ENCODE measurements at places on chromosomes 2 and 18.

DNA sequence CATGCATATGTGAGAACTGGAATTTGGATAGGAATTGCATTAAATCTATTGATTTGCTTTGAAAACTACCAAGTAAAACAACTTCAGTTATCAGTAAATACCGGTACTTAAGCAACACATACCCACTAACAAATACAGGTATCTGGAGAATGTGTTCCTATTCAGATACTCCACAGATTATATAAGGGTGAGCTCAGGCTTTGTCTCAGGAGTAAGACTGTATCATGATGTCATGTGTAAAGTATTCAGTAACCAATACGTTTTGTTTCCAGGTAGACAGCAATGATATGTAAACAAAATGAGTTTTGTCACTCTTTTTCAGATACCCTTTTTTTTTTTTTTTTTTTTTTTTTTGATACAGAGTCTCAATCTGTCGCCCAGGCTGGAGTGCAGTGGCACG is 74.8 kb downstream of the DSC3 start:
- no peak for DNase-seq

DNA sequence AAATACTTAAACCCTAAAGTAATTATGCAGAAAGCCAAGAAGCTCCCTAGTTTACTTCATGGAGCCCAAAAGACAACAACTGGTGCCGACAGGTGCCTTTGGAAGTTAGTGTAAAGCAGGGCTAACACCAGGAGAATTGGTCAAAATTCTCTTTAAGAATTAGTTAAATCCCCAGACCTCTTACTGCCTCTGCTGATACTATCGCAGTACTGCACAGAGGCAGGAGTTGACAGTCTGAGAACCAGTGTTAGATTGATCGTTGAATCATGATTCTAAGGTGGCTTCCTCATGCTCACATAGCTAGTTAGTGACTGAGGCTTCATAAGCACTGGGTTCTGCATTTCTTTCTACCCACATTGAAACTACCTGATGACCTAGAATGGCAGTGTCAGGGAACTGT is 445.0 kb downstream of the XIRP2 start:
- DNase-seq: no peak

- DNase-seq: no peak
Measured at GRCh38 chr18:24862201-24862816, 401.9 kb downstream of the HRH4 start.

DNA sequence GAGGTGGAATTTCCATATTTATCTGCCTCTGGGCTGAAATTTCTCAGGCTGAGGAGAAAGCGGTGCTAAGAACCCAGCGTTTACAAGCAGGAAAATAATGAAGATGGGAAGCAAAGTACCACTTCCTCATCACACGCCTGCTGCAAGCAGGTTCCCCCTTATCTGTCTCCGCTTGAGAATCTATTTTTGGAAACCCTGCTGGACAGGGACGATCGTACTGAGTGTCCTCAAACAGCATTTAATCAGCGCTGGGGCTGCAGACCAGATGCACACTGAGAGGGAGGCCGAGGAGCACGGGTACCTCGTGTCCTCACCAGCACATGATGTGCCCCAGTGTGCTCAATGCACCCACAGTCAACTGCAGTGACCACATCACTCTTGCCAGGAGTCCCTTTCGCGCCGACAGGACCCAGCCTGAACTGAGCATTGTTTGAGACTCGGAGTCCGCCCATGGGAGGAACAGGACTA is 160.4 kb downstream of the HDAC4 start:
- DNase-seq: peak; percentile 45

DNA sequence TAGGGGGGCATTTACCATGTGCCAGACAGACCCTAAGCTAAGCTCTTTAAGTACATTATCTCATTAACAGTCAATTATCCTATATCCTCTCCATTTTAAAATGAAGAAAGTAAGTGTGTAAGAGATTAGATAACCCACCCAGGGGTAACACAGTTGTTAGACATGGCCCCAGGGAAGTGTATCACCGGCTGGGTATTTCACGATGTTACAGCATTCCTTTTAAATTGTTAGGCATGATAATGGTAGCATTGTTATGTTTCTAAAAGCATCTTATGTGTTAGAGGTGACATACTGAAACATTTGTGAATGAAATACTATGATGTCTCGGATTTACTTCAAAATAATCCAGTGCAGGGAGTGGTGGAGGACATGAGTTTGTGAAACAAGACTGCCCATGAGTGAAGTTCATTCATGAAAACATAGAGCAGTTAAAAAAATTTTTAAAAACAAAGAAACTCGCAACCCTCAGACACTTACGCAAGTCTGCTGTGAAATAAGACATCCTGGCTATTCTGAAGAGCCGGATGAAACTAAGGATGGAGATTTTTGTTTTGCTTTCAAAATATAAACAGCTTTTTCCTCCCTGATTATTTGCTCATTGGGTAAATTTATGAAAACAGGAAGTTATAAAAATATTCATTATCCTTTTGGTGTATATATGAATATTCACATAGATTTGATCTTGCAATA is 54.9 kb downstream of the IL1RL2 start:
- no peak for DNase-seq

GRCh38 chr2:26764078-26764887 is at the start of gene SLC35F6:
Gene SLC35F6, plus strand, starts transcription at chr2:26764284. Its CDS starts 66 bp downstream, at chr2:26764350.
- DNase-seq: peak; percentile 82

GRCh38 chr2:28407131-28407975 is 14.7 kb downstream of the FOSL2 start:
- no peak for DNase-seq

GRCh38 chr2:163463411-163463810 is 272.4 kb downstream of the FIGN start:
- DNase-seq: no peak

DNA sequence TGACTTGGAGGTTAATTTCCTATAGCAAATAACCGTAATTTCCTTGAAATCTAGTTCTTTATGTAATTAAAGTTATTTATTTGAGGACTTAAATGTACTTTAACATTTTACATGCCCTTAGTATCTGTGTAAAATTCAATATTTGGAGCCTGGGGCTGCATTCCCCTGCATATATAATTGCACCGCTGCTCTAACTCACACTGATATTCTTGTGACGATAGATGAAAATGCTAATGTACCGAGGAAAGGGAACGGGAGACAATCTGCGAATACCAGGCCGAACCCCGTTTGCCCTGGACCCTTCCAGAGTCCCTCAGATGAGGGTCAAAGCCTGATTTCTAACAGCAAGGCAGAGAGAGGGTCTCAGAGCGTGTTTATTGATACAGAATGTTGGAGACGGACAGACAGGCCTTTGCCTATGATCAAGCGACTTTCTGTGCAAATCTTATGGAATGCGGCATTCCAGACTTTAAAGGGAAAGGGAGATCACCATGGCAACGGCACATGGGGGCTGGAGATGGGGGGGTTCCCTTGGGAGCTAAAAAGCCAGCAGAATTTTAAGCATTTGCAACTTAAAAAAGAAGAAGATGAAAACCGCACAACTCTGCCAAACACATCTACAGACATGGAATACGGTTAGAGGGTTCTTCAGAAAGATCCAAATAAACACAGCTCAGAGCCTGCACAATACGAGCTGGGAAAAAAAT is 57.6 kb upstream of the TWIST2 start:
- no peak for DNase-seq

DNA sequence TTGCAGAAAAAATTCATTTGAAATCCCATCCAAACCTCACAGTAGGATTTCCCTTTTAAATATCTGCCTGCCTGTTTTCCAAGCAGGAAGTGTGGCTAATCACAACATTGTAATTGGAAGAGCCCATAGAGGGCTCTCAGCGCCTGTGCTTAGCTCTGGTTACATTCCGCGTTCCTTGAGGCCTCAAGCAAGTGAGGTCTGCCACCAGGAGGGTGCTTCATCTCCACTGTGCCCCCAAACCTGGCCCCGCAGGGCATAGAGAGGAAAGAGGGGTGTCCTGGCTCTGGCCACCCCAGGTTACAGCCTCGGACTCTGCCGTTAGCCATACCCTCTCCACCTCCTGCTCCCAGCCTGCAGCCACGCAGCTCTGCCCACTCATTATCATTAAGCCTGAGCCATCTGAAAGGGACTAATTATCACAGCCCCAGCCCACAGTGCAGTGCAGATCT is 214.8 kb downstream of the SP3 start:
- no peak for DNase-seq

DNA sequence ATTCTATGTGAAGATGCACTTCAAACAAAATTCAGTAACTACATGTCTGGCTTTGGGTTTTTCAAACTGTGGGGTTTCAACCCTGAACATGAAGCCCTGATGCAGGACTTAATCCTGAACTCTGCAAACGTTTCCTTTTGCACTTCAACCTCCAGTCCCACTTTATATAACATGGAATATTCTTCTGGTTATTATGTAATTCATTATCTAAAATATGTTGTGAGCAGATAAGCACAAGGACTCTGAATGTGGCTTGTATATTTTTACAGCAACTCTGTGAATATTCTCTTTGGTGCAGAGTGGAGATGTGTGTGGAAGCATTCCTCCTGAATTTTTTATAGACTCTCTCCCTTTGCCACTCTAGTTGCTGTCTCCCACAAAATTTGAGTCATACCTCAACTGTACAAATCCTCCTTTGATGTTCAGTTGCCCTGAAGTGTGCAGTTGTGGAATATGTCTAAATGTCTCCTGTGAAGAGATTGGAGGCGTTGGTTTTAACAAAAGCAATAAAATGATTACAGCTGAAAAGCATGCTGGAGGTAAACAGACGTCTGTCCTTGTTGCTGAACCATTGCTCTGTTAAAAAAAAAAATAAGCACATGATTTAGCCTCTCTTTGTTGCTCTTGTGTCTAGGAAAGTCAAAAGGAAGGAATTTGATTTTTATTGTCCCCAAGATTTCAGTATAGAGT is 205.1 kb upstream of the NRP2 start:
- no peak for DNase-seq

DNA sequence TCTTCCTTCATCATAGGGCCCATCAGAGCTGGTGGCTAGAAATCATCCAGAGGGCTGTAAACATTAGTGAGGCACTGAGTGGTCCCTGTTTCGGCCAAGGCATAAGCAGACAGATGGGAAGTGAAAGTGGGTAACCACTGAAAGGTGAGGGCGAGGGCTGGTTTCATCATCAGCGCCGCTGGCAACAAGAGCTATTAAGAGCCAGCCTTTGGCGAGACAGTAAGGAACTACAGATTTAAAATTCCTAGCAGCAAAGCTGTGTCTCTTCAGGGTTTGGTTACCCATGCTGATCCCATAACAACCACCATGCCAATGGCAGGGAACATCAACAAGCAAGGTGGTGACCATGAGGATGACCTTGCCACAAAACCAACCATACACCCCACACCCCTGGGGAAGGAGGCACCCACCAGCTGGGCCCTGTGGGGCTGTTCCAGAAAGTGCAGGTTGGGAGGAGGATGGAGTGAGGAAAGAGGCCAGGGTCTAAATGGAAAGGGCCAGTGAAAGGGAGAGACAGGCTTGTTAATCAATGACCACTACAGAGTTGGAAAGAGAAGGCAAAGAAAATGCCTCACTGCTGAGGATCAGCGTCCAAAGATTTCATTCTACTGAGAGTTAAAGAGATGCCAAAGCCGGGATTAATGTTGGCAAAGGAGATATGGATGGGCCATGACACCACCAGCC is 9.0 kb upstream of the SLC20A1 start:
- no peak for DNase-seq

DNA sequence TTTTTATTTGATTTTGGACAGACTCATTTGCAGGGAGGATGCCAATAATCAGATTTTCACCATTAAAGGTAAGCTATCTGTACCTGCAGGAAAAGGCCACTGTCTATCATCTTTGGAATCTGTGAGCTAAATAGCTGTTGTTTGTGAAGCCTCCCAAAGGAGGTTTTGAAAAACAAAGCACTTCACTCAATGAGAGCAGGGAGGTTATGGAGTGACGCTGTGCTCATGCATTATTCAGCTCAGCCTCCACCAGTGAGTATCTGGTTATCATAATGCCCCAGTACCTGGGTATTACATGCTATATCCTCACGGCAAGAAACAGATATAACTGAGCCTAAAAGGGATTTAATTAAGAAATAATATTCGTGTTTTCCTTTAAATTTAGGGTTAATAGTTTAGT is 189.6 kb upstream of the PIK3C3 start:
- no peak for DNase-seq

DNA sequence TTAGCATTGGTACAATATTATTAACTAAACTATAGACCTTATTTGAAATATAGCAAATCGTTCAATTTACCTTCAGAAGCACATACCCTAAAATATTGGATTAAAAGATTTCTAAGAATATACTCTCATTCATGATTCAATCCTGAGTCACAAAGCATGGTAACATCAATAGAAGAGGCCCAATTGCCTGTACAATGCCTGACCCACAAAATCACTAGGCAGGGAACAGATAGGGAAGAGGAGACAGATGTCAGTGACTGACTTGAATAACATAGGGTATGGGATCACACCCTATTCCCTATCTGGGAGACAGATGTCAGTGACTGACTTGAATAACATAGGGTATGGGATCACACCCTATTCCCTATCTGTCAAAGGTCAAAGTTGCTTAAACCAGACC is 611.6 kb upstream of the VRK2 start:
- DNase-seq: no peak

- no peak for DNase-seq
Measured at GRCh38 chr2:186977433-186978045, 128.6 kb upstream of the ZSWIM2 start.

GRCh38 chr18:46298511-46298910 is 194.3 kb downstream of the HAUS1 start:
- no peak for DNase-seq

- no peak for DNase-seq
Measured at GRCh38 chr2:2645162-2645855, 314.2 kb upstream of the MYT1L start.

DNA sequence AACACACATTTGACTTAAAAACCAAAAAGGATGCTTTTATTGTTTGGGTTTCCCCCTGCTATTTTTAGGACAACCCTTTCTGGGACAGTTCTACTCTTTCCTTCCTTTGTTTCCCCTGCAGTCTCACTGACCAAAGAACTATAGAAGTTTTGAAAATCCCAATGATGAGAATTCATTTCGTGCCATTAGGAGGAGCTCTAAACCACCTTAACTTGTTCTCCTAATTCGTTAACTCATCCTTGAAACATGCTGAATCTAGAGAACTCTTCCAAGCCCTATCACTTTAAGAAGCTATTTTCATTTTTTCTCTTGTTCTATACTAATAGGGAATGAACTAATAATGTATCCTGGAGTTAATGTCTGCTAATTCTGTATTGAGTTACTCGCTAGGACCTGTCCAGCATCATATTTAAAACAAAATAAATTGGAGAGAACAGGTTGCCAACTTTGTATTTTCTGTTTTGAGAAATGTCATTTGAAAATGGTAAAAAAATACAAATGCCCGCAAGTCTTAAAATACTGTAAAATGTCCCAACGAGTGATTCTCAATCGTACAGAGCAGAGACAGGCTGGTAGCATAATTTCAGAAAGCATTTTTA is 62.9 kb downstream of the AFTPH start:
- no peak for DNase-seq

- no peak for DNase-seq
Measured at GRCh38 chr18:67281746-67282145, 234.8 kb downstream of the DSEL start.

GRCh38 chr2:69811018-69811417 is 18.4 kb upstream of the GMCL1 start:
- no peak for DNase-seq
